Renal cortical epithelial cell (primary cell): ENCODE measurements at places on chromosomes 7 and 10. TPM values are rescaled to one million over a fixed set of nuclear protein-coding genes. Genes with fewer than 3 reads are reported as not detected.

LIPM gene
- not detected in 2 replicates for total RNA-seq

DNA sequence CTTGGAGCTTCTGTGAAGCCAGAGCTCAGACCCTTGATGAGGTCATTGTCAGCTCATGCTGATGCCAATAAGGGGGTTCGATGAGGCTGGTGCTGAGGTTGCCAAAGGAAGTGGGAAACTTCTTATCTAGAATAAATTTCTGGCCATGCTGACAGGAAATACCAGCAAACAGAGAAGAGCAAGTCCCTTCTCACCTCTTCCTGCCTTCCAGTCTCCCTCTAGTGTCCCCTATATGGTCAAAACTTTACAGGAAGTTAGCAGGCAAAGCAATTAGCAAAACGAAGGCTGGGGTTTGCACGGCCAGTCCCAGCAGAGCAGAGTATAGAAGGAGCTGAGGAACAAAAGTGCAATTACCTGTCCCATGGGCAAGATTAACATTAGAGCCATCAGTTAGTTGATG lies 15.1 kb upstream of the NEUROG3 start:
- no peak for DNase-seq

DNA sequence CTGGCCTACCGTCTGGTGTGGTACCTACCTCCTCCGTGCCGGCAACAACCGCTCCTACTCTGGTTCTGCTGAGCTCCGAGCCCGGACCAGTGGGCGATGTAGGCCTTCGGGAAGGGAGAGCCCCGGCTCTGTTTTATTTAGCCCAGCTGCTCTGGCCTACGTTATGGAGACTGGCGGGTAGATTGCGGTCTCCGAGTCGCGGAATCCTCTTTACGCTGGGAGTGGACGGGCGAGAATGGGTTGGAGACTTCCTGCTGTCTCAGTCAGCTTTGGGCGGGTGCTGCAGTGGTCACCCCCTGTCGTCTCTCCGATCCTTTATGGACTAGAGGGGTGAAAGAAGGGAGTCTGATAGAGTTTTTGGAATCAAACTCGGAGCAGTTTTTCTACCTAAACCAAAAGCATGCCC lies 406 bp downstream of the CBLL1 start:
- DNase-seq = no peak

DNA sequence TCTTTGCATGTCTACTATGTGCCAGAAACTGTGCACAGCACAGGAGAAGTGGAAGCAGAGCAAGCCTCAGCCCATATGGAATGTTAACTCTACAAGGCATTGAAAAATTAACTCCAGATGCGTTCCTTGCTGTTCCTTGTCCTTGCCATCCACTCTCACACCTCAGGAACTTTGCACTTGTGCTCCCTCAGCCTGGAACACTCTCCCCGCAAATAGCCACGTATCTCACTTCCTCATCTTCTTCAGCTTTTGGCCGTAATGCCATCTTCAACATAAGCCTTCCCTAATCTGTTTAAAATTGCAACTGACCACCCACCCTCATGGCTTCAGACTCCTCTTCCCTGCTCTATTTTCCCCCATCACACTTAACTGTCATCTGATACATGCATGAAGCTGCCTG lies 83.2 kb upstream of the CAPZA2 start:
- DNase-seq = no peak

- no peak for DNase-seq
Observed at GRCh38 chr7:42144604-42145003, 92.4 kb downstream of the GLI3 start.
